ENCODE measurements at places on chromosomes 2 and 18.

DNA sequence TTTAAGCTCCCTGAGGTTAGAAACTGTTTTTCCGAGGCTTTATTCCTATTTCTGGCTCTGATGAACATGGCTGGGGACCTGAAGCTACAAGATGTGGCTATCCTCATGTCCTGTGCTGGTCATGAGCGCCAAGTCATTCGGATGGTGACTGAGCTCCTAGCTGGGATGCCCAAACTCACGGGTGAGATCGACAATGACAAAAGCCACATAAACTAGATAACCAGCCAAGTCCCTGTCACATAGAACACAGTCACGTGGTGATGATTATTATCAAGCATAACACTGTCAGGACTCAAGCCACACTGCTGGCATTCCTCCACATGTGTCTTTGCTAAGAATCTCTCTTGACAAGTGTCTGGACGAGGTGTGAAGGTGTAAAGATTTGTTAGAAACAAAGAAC is 274.9 kb downstream of the CLIP4 start:
- no peak for DNase-seq

- no peak for DNase-seq
Measured at GRCh38 chr2:201448701-201449100, 2.6 kb downstream of the TRAK2 start.

DNA sequence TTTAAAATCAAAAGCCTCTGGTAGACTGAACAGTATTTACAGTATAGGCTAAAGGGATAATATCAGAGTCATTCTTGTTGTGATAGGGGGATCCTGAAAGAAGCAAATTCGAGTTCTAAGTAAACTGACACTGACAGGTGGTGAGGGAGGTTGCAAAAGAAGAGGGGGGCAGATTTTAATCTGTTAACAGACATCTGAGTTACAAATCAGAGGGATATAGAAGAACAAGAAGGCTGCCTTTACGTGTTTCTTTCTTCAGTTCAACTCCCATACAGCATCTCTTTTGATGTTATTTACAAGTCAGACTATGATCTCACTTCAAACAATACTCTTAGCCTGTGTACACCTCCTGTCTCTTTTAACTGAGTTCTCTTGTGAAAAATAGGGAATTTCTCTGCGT is 16.3 kb upstream of the ITGA4 start:
- no peak for DNase-seq

GRCh38 chr2:33047939-33048338 is 101.2 kb downstream of the LTBP1 start:
- no peak for DNase-seq

DNA sequence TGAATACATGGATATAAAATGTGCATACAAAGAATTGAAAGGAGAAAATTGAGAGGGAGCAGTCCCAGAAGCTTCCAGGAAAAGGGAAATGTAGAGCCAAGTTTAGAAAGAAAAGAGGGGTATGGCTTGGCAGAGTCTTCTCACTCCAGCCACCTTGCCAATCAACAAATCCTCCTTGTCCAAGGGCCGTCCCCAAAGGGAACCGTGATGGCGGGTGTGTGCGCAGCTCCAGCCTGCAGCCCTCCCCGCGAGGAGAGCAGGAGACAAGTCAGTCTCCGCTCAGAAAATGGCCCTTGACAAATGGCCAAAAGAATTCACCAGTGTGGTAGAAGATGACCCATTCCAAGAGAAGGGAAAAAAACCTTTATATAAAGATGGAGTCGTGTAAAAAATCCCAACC is 448.3 kb upstream of the POU3F3 start:
- no peak for DNase-seq

GRCh38 chr18:2840521-2840920 is 6.3 kb upstream of the EMILIN2 start:
- DNase-seq, result no peak

- DNase-seq, result no peak
Measured at GRCh38 chr2:85444629-85445172, 26.2 kb downstream of the SH2D6 start.

GRCh38 chr18:57441071-57441794 is 6.1 kb downstream of the ONECUT2 start:
- DNase-seq, result no peak

DNA sequence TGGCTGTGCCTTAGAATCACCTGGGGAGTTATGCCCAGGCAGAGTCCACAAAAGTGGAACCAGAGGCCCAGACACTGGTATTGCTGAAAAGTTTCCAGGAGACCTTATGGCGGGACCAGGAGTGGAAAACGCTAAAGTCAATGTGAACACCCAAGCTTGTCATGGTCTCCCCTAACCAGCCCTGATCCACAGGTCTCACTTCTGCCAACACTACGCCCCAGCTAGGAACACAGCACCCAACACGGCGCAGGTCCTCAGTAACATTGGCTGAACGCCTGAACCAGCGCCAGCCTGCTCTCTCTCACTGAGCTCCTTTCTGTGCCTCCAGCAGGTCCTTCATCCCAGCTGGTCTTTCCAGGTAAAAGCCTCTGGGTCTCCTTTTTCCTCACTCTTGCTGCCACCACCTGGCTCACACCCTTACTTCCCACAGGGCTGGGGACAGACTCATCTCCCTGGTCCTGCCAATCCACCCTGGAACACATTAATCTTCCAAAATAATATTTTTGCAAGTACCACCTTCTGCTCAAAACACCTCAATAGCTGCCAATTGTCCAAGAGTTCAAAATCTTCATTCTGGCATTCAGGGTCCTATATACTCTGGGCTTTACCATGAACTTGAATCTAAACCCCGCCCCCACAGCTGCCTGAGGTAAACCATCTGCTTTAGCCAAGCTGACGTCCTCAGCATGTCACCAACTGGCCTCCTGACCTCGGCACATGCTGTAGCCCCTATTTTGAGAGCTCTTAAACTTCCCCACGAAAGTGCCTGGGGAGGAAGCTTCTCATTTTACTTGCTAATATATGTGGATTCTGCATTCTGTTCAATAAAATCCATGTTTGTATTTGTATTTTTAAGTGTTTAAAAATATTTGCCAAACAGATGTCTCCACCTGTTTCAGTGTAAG is 34.6 kb downstream of the ADCY3 start:
- DNase-seq, result no peak

DNA sequence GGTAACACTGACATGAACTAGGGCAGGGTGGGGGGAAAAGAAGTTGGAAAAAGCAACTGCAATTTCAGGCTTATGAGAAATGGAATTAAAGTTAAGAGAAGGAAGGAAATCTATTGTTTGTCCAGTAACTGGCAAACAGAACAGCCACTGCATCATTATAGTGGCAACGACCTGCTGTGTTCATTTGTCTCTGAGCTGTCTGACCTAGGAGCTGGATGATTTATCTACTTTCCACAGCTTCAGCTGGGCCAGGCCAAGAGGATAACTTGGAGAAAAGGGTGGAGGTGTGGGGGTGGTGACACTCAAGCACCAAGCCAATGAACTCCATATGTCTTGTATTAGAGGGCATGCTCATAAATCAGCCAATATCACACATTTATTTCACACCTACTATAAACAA is 291.5 kb upstream of the KLHL29 start:
- no peak for DNase-seq

- DNase-seq, result no peak
Measured at GRCh38 chr18:66110607-66111006, 359.8 kb downstream of the CDH7 start.

DNA sequence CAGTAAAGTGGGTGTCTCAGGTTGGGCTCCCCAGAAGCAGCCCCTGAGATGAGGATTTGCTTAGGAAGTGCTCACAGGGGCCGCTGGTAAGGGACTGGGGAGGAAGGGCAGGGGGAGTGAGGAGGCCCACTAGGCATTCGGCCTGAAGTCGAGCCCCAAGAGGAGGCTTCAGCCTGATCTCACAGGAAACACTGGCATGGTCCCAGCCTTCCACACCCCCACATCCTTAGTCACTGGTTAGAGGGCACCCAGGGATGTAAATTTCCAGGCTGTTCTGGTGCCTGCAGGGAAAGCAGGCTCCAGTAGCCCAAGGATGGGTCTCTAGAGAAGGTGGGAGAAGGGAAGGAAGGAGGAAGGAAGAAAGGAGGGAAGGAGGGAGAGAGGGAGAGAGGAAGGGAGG is 22.4 kb upstream of the KCNK3 start:
- no peak for DNase-seq

- no peak for DNase-seq
Measured at GRCh38 chr2:85410584-85411404, 628 bp upstream of the CAPG start.

- DNase-seq, result no peak
Measured at GRCh38 chr2:176107731-176108181, 676 bp downstream of the HOXD11 start.

DNA sequence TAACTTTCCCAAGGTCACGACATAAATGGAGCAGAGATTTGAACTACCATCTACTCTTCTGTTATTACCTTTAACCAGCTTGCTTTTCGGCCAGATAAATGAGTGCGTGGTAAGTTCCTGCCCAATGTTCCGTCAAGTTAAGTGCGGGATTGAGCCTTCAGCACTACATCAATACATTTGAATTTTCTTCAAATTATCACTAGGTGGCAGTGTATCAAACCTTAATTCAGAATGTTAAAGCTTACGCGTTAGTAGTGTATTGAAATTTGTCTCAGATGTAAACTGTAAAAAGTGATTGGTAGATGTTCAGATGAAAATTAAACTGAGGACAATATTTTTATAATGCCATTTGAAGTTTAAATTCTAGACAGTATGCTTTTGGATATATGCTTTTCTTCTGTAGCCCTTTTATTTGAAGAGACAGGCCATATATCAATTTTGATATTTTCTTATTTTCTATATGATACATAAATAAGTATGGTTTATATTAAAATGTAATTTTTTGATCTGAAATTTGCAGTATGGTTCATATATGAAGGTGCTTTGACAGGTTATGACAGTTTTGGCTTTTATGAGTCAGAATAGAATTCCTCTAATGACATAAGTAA is 681.3 kb downstream of the ADCYAP1 start:
- no peak for DNase-seq

DNA sequence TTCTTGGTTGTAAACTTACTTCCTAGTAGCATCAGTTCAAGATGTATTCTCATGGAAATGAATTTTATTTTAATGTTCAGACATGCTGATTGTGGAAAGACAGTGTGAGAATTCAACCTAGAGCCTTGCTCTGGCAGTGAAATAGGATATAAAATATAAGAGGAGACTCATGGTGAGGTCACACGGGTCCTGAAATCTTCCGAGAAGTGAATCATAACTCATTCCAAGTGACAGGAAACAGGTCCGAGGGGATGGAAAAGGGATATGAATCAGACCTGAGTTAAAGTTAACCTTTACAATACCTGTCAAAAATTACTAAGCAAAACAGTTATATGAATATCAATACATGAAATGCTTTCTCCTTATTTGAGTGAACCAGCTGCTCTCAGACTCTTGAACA is 185.2 kb upstream of the LRRTM1 start:
- no peak for DNase-seq

- DNase-seq, result no peak
Measured at GRCh38 chr2:209806318-209806717, 34.7 kb downstream of the UNC80 start.

DNA sequence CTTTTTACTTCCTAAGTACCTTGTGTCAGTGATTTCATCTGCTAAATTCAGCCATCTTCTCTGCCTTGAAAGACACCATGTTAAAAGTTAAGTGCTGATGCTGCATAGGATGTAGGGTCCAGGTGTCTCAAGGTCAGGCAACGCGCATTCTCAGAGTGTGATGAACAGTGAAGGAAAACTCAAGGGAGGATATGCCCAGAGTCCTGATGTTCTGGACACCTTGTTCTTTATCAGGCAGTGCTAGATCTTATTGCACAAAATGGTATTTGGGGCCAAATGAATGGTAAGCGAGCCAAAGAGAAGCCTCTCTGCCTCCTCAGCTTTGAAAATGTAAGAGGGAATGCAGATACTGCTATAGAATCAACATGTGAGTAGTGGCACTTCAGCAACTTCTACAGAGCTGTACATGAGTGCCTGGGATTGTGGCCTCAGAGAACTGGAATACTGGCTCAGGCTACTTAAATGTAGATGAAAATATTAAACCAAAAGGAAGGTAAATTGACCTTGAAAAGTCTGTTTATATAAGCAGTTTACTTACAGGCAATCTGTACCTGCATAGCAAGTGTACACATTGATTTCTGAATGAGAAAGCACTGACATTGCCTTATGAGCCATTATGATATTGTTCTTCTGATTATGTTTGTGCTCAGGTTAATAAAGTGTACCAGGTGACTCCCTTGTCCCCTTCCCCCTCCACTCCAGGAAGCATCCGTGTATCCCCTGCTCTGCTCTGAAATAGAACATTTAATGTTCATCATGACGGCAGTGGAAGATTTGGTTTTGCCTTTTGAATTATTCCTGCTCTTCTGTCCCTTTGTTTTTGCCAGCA is 86.7 kb upstream of the RANBP2 start:
- DNase-seq, result no peak

DNA sequence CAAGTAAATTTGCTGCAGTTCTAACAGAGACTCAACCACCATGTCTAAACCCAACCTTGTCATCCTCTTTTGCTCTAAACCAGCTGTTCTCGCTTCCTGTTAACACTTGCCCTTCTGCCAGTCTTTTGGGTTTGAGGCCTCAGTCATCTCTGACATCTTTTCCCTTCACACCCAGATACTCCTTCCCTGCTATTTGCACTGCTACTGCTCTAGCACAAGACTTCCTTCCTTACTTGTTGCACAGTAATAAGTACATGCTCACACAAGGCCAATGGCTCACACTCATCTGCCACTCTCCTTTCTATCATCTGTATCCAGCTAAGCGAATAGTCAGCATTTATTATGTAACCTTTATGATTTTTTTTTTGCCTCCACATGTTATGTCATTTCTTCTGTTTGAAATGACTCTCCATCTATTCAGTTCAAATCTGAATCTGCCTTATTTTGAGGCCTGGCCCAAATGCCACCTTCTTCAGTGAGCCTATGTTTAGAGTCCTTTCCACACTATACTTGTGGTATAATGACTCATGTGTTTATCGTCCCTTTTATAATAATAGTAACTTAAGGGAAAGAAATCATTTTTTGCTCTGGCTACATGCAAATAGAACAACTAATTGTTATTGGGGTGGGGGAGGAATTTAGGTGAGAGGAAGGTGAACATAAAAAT is 22.5 kb upstream of the CDKL4 start:
- no peak for DNase-seq

DNA sequence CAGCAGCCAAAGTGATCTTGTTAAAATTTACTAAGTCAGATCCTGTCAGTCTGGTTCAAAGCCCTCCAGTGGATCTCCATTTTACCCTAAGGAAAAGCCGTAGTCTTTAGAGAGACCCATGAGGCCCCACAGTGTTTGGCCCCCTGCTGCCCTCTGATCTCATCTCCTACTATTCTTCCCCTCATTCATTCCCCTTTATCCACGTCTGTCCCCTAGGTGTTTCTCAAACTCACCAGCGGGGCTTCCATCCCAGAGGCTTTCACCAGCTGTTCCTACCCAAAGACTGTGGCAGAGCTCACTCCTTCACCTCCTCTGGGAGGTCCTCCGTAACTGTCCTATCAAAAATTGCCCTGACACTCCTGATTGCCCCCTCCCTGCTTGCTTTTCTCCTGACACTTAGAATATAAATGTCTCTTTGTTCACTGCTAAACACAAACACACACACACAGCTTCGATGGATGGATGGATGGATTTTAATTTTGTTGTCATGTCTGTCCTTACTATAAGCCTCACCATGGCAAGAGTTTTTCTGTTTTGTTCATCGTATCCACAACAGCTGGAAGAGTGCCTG is 26.1 kb downstream of the LIMS1 start:
- DNase-seq, result no peak

GRCh38 chr18:25042641-25043051 is 309.3 kb downstream of the ZNF521 start:
- DNase-seq, result no peak

Measured in stimulated activated CD8-positive, alpha-beta memory T cell treated with anti-CD3 and anti-CD28 coated beads, Interleukin-4, amount 100 ng/mL, for 1 hour (primary cell).